Neural progenitor cell (in vitro differentiated cells): ENCODE measurements at places on chromosomes 11 and 22.

DNA sequence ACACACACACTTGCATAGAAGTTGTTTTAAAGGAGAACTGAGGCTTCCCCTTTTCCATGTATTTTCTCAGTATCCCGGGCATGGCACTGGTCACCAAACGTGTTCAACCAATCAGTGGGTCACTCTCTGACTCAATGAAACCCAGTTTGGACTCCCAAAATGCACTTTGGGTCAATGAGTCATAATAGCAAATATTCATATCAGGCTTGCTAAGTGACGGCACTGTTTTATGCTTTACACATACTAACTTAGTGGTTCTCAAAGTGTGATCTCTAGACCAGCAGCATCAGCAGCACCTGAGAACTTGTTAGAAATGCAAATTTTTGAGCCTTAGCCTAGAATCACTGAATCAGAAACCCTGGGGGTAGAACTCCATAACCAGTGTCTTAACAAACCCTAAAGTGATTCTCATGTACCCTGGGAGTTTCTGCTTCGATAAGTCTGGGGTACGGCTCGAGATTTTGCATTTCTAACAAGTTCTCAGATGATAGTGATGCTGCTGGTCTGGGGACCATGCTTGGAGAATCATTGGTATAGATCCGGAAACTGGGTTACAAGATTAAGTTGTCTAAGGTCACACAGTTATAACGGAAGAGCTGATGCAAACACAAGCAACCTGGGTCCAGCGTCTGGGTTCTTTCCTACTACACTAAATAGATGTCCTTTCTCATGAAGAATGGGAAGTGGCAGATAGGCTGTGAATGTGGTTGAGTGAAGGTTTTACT is 35.6 kb downstream of the ETS1 start:
- DNase-seq: no peak

DNA sequence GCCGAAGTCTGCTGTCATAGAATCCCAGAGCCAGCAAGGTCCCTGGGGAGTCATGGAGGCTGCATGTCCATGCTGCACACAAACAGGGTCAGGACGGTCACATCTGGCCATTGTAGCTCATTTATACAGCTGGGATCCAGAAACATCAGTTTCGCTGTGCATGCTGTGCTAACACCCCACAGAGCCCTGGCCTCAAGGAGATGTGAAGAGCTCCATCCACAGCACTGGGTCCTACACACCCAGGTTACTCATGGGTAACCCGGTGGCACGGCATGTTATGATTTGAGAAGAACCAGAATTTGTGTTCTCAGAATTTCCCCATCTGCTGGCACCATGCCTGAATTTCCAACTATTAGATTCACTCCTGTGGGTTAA is 146.3 kb upstream of the ARHGAP20 start:
- DNase-seq: no peak

GRCh38 chr11:31844351-31844750 is 33.2 kb upstream of the PAX6 start:
- DNase-seq: no peak

DNA sequence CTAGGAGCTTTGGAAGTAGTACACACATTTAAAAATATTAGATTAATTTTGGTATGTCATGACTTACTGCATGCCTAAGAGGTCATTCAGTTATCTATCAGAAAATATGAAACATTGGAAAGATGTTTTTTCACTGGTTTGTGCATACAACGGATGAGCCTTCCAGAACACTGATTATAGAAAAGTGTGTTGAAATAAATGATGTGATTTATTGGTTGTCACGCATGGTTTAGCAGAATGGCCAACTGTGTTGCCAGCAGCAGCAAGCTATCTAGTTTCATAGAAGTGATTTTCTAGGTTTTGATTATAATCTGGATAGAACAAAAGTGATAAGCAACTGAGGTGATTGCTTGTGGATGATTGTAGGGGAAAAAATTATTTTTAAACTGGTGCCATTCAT is 53.6 kb downstream of the DDX10 start:
- no peak for DNase-seq

- no peak for DNase-seq
These were observed 15.2 kb downstream of the KCNQ1OT1 start for GRCh38 chr11:2684581-2684980.

GRCh38 chr11:94168882-94169281 is 40.2 kb downstream of the PANX1 start:
- no peak for DNase-seq

DNA sequence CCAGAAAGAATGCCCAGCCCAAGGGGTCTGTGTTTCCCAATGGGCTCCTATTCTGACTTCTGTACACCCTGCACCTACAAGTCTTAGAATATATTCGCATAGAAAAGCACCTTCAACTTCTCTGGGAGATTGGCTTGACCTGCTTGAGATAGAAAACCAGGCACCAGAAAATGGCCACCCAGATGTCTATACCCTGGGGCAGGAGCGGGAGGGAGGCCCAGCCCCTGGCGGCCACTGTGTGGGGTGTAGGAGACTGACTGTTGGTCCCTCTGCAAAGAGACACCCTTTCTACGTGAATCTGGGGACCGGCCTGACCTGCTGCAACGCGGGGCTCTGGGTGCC is 8.5 kb downstream of the DENND6B start:
- DNase-seq: no peak

GRCh38 chr11:72962717-72963116 is 148.5 kb downstream of the ATG16L2 start:
- no peak for DNase-seq

DNA sequence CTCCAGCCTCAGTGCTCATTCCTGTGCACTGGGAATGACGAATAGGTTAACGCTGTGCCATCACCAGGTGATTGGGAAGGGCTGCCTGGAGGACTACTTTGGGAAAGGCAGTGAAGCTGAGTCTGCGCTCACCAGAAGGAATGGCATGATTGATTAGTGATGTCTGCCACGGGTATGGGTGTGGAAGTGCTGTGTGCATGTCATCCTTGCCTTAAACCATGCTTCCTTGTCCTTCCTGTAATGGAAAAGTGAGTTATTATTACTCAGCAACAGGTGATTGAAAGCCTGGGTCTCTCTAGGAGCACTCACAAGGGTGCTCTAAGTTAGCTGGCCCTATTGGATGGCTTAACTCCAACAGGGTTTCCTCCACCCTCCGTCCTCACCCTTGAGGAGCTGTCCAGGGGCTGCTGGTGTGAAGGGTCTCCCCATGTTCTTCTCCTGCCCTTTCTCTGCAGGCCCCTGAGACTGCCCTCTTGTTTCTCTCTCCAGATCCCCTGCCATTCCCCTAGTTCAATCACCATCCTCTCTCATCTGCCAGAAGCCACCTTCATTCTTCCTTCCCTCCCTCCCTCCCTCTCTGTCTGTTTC is 121.9 kb upstream of the NECTIN1 start:
- no peak for DNase-seq

DNA sequence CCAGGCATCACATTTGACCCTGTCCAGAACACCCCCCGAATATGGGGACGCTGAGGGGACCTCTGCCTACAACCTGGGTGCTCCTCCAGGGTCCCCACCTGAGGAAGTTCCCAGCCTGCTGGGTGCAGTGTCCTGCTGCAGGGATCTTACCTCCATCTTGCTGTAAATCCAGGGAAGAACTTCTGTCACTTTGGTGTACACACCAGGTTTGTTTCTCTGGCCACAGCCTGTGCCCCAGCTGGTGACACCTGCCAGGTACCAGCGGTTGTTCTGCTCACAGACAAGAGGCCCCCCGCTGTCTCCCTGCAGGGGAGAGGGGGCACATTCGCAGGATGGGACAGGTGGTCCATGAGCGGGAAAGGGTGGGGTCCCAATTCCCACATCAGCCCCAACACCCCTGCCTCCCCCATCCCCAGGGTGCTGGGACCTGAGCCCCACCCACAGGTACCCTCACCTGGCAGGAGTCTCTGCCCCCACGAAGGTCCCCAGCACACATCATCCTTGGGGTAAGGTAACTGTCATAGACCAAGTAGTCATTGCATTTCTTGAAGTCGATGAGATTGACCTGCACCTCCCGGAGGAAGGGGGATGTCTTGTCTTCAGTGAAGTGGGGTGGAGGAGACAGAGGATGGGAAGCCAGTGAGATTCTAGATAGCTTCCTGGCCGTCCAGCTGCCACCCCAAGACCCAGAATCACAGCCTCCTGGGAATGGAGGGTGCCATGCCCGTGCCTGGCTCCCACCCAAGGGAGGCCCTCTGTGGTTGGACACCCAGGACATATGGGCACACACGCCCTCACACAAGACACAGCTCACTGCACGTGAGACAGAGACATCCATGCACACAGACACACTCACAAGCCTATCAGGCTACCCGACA is 25.5 kb downstream of the TMPRSS13 start:
- DNase-seq: no peak

- no peak for DNase-seq
These were observed 636.6 kb downstream of the NTM start for GRCh38 chr11:132006884-132007580.

- DNase-seq: no peak
These were observed 5.0 kb downstream of the NAGA start for GRCh38 chr22:42065438-42066125.

- no peak for DNase-seq
These were observed 55.1 kb downstream of the MTMR3 start for GRCh38 chr22:29937940-29938693.

DNA sequence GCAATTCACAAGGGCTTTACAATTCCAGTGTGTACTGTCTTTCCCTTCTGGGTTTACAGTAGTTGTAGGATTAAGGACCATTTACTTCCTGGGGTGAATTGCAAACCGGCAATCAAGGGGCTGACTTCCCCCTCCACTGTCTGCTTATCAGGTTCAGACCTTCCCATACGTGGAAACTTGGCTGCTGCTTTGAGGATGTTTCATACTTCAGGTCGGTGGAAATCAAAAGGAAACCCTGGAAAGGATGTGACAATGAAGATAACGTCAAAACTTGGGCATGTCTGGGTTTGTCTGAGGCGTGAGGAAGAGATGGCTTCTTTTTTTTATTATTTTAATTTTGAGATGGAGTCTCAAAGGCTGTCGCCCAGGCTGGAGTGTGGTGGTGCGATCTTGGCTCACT is 2.1 kb upstream of the RTCB start:
- DNase-seq: no peak

- no peak for DNase-seq
These were observed 5.6 kb upstream of the ANKRD13D start for GRCh38 chr11:67283481-67283963.

GRCh38 chr11:13098063-13098462 is 88.9 kb downstream of the RASSF10 start:
- peak; percentile 75 for DNase-seq

DNA sequence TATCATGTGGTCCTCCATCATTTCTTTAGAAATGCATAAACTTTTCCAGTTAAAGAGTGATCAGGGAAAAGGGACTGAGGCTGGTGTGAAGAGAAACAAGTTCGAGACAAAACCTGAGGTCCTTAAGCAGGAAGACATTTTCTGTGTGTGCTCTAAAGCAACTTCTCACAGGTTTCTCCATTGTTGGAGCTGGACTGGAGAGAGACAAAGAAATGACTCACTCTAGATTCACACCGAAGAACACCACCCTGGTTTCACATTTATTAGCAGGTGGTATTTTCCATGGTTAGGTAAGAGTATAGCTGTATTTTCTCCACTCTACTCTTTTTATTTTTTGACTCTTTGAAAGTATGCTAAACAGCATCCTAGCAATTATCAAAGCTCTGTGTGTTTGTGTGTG is 736.4 kb downstream of the KCNA4 start:
- no peak for DNase-seq

- DNase-seq: no peak
These were observed 613.5 kb downstream of the SOX6 start for GRCh38 chr11:15742626-15743519.

DNA sequence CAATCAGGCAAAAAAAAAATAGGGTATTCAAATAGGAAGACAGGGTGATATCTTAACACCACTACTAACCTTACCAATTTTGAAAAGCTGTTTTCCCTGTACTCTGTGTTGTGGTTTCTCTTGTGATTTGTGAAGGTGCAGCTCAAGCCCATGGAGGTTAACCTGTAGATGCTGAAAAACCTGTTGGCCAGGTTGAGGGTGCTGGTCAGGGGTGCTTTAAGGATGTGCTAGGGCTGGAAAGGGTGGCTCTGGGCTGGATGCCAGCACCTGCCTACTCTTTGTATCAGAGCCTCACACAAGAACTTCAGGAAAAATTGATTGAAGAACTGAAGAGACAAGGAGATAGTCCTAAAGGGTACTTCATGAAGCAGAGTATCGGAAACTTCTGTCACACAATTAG is 18.3 kb upstream of the OR5M8 start:
- DNase-seq: no peak
